ENCODE measurements at places on chromosomes 7 and 10.

GRCh38 chr7:17934612-17935240 is 5.6 kb downstream of the SNX13 start:
- no peak for DNase-seq

GRCh38 chr7:157079116-157079515 is 59.6 kb upstream of the UBE3C start:
- DNase-seq: no peak

GRCh38 chr10:68955832-68956532 is at the start of gene DDX21:
TSS of gene DDX21 (plus strand) at chr10:68956170. CDS start at chr10:68956226, 56 bp downstream.
- peak; percentile 92 for DNase-seq

GRCh38 chr7:29234438-29234837 is 39.9 kb downstream of the CHN2 start:
- no peak for DNase-seq

GRCh38 chr10:131173484-131174210 is 137.9 kb downstream of the TCERG1L start:
- DNase-seq: no peak

GRCh38 chr7:85829176-85829575 is 642.3 kb upstream of the SEMA3D start:
- no peak for DNase-seq

Data from fibroblast of skin of right biceps (primary cell).